RPMI7951 (cell line): ENCODE measurements at places on chromosomes 5 and 9. TPM values are rescaled to one million over a fixed set of nuclear protein-coding genes. Genes with fewer than 3 reads are reported as not detected.

DNA sequence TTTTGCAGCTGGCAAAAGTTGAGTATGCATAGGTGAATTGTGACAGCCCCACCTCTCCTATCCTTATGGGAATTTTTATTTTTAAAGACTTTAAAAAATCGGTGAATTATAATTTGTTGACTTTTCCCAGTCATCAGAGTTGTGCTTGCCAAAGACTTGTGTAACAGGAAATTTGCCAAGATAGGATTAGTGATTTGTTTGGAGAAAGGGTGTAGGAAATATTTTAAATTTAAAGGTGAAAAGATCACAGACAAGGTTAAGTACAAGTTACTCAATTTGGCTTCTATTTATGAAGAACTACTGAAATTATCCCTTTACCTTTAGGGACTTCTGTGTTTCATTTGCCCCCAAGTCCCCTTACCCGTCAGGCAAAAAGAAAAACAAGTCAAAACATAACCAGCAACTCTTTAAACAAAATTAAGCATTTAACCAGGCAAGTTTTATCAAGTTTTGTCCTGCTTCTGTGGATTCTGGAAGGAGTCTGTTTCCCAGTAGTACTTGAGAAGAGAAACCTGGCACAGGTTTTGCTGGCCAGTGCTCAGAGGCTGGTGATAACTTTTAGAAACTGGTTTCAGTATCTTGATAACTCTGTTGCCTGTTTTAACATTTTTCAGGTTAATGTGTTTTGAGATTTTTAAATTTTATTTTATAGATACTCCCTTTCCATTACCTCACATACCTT, 285.4 kb downstream of the MAST4 start:
- no peak for DNase-seq

- DNase-seq = no peak
Observed at GRCh38 chr9:6439051-6439703, 26.2 kb downstream of the UHRF2 start.

FCN1 gene
- not detected in 2 replicates for total RNA-seq

DNA sequence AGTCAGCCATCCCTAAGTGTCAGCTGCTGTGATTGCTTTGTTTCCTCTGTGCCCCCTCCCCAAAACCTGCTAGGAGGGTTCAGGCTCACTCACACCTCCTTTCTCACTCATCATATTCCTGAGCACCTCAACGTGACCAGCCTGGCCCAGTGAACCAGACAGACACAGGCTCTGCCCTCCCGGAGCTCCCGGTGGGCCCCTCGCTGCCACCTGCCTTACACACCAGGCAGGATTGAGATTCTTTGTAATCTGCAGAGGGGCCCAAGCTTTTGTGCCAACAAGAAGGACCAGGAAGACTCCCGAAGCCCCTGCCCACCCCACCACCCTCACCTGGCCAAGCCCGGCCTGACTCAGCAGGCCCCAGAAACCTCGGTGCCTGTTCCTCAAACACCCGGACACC, 87.8 kb downstream of the NTNG2 start:
- DNase-seq = no peak

GRCh38 chr5:96133341-96134079, 171.9 kb upstream of the ELL2 start:
- no peak for DNase-seq

SPATA31D4 gene
- not detected in 2 replicates for total RNA-seq

- DNase-seq = no peak
Observed at GRCh38 chr5:97078958-97079743, 63.3 kb downstream of the LIX1 start.

GRCh38 chr5:111234125-111234524, 9.9 kb downstream of the CAMK4 start:
- no peak for DNase-seq

MYORG gene
- total RNA-seq = 1.7 and 2.0 TPM in 2 replicates

DNA sequence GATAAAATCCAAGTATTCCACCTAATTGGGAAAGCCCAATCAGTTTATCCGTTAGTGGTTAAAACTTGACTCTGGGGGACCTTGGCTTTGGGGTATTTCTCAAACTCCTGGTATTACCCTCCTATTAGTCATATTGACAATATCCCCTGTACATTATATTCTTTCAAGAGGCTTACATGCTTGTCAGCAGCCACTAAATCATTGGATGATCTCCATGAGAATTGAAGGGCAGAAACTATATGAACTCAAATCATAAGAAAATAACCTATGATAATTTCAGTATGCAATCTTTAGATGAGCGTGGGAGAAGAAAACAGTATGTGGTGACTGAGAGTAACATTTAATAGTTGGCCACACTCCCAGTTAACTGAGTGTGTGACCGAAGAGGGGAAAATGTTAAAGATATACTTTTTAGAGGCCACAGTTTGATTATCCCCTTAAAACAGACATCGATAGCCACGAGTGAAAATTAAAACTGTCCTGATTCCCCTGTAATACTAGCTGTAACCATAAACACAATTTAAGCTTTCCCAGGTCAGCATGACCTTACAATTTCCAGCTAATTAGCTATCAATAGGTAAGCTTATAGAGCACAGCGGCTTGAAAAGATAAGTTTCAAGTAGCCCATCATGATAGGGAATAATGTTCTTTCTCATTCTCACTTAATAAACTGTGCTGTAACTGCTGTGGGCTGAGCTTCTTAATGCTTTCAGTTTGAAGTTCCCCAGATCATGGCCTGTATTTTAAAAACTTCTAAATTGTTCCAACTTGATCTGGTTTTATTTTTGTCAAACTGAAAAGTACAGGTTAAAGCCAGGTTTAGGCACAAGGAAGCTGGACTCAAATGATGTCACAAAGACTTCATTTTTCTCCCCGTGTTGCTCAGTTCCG, 58.6 kb downstream of the PUM3 start:
- DNase-seq = no peak

SLC6A19 gene
- total RNA-seq = not detected in 2 replicates

DNA sequence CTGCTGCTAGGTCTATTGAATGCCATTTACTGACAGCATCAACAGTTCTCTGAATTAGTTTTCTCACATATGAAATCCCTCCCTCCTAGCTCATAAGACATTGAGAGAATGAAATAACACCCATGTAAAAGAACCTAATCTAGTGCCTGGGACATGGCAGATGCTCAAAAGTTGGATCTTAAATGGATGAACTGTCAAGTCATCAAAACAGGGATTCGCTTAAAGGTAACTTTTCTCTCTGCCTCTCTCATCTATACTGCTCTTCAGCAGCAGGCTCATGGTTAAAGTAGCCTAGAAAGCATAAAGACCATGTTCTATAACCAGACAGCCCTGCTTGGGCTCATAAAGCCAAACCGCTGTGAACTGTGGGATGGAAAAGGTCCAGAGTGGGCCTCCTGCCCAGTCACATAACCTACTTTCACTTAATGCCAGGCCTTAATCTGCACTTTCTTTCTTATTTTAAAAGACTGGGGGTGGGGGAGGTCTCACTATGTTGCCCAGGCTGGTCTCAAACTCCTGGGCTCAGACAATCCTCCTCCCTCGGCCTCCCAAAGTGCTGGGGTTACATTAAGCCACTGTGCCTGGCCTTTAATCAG, 3.7 kb downstream of the TMEM245 start:
- DNase-seq = peak; percentile 38

- DNase-seq = no peak
Observed at GRCh38 chr5:156087577-156088110, 239.3 kb upstream of the SGCD start.

GRCh38 chr9:94157050-94157801, 73.0 kb downstream of the PTPDC1 start:
- DNase-seq = peak; percentile 88

GRCh38 chr5:149035372-149035790, 27.5 kb downstream of the SH3TC2 start:
- peak; percentile 70 for DNase-seq

- no peak for DNase-seq
Observed at GRCh38 chr9:134983074-134983473, 65.4 kb upstream of the FCN1 start.

OR1J2 gene
- not detected in 2 replicates for total RNA-seq

- peak; percentile 63 for DNase-seq
Observed at GRCh38 chr9:115350548-115350947, 232.6 kb upstream of the TNC start.

GRCh38 chr5:157817387-157817702, 41.6 kb downstream of the CLINT1 start:
- DNase-seq = no peak

SV2C gene
- under 0.01 TPM in 1 of 2 replicates, not detected in the other for total RNA-seq

RNF180 gene
- total RNA-seq = under 0.01 and 0.10 TPM in 2 replicates

DNA sequence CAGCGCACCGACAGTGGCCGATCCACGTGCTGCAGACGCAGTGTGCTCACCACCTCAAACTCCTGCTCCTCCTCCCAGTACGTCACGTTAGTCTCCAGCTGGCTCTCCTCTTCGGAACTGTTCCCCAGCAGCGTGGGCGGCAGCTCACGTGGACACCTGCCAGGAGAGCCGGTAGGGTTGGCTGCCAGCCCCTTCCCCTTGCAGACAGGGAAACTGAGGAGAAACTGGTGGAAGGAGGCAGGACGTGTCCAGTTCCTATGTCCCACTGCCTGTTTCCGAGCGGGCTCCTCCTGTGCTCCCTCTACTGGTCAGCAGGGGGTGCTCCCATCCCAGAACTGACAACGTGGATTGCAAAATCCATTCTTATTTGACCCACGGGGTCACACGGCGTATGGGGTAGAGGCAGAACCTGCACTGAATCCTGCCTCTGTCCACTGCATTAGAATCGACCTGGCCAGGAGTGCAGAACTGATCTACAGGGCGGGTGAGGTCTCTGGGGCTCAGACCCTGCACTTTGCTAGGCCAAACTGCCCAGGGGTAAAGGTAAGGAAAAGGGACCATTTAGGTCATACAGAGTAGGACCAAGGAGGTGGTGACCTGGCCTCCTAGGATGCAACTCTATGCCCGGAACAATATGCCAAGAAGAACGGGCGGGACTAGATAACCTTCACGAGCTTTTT, 25.7 kb downstream of the PDGFRB start:
- peak; percentile 57 for DNase-seq

TTC16 gene
- total RNA-seq = not detected in 2 replicates

DNA sequence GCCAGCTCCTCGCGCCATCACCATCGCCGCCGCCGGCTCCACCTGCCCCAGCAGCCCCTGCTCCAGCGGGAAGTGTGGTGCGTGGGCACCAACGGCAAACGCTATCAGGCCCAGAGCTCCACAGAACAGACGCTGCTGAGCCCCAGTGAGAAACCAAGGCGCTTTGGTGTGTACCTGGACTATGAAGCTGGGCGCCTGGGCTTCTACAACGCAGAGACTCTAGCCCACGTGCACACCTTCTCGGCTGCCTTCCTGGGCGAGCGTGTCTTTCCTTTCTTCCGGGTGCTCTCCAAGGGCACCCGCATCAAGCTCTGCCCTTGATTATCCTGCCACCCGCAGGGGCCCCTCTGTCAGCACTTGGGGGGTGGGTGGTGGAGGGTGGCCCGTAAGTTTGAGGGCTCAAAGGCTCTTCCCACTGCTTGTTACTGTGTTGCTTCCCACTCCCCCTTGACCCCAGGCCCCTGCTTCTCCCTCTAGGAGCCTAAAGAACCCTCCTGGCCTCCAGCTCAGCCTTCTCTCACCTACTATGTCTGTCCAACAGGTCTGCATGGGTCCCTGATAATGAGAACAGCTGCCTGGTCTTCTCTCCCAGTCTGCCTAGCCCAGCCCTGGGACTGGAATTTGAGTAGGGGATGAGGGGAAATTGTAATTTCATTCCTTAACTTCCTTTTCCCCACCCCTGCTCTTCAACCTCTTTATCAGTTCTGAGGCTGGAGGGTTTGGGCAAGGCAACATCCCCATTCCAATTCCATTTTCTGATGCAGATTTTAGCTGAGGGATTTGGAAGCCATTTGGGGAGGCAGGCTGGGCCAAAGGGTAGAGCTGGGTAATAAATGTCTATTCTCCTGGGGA, 9.0 kb downstream of the RACK1 start:
- no peak for DNase-seq

GRCh38 chr5:169950333-169950732, 30.0 kb downstream of the INSYN2B start:
- no peak for DNase-seq

GRCh38 chr5:75319638-75320037, 17.4 kb upstream of the HMGCR start:
- no peak for DNase-seq

SPINK6 gene
- total RNA-seq = not detected in 2 replicates

GRM6 gene
- total RNA-seq = not detected in 2 replicates

DNA sequence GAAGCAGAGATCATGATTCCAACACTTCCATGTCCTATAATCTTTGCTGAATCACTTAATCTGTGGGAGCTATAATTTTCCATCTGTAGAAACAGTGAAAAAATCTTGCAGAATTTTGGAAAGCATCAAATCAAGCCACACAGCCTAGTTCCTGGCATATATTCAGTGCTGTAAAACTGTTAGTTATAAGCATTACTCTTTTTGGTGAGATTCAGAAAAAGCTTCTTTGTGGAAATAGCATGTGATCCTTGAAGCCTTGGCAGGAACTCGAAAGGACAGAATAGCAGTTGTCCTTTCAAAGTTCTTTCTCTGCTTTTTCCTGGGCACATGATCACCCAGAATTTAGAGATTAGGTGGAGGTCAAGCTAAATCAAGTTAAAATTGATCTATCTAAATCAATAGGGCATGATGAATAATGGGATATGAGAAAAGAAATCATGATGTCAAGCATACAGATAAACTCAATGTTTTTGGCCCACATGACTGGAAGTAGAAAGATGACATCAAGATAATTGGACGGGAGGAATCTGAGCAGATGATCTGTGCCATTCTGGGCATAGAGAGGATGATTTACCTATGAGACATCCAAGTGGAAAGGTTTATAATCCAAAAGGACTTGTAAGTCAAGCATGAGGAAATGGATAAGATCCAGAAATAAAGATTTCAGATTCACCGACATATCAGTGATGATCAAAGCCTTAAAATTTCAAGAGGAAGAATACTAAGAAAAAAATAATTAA, 73.1 kb downstream of the TMEM232 start:
- no peak for DNase-seq

DNA sequence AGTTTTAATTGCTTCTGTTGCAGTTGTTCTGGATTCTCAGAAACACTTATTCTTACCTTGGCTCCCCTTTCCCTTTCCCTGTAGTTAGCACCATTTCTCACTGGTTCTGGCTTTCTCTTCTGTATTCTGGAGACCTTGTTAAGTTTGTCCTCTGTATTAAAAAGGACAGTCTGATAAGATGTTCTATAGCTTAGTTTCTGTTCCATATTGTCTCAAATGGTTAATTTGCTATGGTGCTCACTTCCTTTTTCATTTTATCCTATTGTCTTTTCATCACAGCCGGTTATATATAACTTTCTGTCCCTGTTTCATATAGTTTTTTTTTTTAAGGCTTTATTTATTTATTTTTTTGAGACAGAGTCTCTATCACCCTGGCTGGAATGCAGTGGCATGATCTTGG, 41.4 kb upstream of the KIAA1958 start:
- DNase-seq = no peak

SOX30 gene
- not detected in 2 replicates for total RNA-seq

PROB1 gene
- total RNA-seq = 0.10 and 0.12 TPM in 2 replicates

- DNase-seq = no peak
Observed at GRCh38 chr5:43367453-43367852, 44.7 kb downstream of the CCL28 start.

GRCh38 chr5:177133853-177134696, 502 bp downstream of the NSD1 start:
- peak; percentile 37 for DNase-seq

BHMT2 gene
- not detected in 2 replicates for total RNA-seq

GRCh38 chr9:104861397-104861796, 66.6 kb downstream of the ABCA1 start:
- no peak for DNase-seq

CENPK gene
- 51.2 and 65.5 TPM in 2 replicates for total RNA-seq

GRCh38 chr9:125497478-125497877, 209.5 kb downstream of the MAPKAP1 start:
- no peak for DNase-seq

COL27A1 gene
- 2.8 and 4.7 TPM in 2 replicates for total RNA-seq

FAM174A gene
- total RNA-seq = 5.9 and 10.5 TPM in 2 replicates
